SJSA1 (cell line): ENCODE measurements at places on chromosomes 5 and 9. TPM values are rescaled to one million over a fixed set of nuclear protein-coding genes. Genes with fewer than 3 reads are reported as not detected.
A peak's percentile ranks its signal among the peaks of the same experiment; 100 is the strongest.

PTGER4 gene
- 22.5 and 27.6 TPM in 2 replicates for total RNA-seq

LCN12 gene
- total RNA-seq, result not detected in 2 replicates

ADGRV1 gene
- 0.13 TPM in 1 of 2 replicates, not detected in the other for total RNA-seq

OSTF1 gene
- 40.2 and 54.9 TPM in 2 replicates for total RNA-seq

FUT7 gene
- total RNA-seq, result not detected in 2 replicates

DNA sequence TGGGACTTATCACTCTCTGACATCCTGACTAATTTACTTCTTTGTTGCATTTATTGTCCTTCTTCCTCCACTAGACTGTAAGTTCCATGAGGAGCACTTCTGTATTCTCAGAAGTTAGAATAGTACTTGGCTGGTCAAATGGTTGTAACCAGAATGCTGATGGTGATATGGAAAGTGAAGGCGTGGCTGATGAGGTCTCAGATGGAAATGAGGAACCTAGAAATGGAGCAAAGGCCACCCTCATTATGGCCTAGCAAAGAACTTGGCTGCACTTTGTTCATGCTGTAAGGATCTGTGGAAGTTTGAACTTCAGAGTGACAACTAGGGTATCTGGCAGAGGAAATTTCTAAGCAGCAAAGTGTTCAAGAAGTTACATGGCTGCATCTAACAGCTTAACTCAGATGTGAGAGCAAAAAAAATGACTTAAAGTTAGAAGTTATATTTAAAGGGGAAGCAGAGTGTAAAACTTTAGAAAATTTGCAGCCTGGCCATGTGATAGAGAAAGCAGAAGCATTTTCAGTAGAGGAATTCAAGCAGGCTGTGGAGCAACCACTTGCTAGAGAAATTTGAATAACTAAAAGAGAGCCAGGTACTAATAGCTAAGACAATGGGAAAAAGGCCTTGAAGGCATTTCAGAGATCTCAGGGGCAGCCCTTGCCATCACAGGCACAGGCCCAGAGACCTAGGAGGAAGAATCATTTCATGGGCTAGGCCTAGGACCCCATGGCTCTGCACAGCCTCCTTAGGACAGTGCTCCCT lies 14.9 kb upstream of the SLC22A5 start:
- no peaks in the 10 kb centered on the region for H3K27me3 ChIP-seq
- no peak overlapping the region for H3K27ac ChIP-seq
- no peaks in the 10 kb centered on the region for H3K4me1 ChIP-seq
- no peak for DNase-seq
- no peak overlapping the region for H3K4me3 ChIP-seq
- H3K36me3 ChIP-seq, result no peaks in the 10 kb centered on the region

DNA sequence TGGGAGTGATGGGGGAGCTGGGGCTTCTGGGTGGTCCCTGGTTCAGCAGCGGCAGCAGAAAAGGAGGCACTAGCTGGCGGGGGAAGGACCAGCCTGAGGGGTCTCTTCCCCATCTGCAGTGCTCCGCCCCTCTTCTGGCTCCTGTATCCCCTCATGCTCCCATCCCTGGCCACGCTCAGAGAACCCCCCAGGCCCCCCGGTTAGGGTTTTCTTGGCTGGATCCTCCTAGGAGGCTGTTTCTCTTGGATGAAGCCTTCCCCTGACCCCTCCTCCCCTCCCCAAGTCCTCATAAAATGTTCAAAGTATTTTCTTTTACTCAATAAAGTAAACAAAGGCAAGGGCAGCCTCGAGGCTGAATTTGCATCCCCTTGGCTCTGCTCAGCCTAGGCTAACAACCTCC lies 60.8 kb downstream of the FGF18 start:
- no peaks in the 10 kb centered on the region for H3K27me3 ChIP-seq
- no peaks in the 10 kb centered on the region for H3K4me1 ChIP-seq
- no peak overlapping the region for H3K4me3 ChIP-seq

DNA sequence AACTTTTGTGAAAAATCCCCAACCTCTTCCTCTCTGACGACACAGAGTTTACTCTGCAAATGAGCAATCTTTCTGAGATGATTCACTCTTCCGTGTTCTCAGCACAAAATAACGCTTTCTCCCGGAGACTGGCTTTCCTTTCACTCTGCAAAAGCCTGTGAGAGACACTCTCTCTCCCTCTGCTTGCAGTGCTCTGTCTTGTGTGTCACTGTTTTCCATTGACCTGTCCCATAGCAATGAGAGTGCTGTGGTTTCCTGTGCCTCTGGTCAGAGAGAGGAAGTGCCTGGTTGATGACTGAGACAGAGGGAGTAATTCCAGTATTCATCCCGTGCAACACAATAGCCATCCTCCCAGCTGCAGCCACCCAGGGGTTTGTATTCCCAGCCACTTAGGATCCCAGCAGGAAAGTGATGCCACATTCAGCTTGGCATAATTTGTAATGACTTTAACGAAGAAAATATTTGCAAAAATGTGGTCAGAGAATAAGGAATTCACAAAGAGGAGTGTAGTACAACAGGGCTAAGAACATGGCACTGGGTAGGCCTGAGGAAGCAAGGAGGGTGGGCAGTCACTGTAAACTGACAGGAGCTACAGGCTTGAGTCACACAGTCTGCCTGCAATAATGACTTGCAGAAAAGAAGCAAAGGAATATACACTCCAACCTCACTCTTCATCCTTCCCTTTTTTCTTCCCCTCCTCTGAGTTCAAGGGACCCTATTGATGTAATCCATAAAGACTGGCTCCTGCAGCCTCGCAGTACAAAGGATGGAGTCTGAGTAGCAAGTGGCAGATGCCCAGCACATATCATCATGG lies 463.5 kb upstream of the RGMB start:
- H3K4me1 ChIP-seq, result peaks cover 78% of the 10 kb centered on the region
- peak overlapping the region; percentile 98 for H3K27ac ChIP-seq
- H3K27me3 ChIP-seq, result no peaks in the 10 kb centered on the region
- no peaks in the 10 kb centered on the region for H3K36me3 ChIP-seq
